Dermis microvascular lymphatic vessel endothelial cell (primary cell): ENCODE measurements at places on chromosomes 7 and 10. TPM values are rescaled to one million over a fixed set of nuclear protein-coding genes. Genes with fewer than 3 reads are reported as not detected.

DNA sequence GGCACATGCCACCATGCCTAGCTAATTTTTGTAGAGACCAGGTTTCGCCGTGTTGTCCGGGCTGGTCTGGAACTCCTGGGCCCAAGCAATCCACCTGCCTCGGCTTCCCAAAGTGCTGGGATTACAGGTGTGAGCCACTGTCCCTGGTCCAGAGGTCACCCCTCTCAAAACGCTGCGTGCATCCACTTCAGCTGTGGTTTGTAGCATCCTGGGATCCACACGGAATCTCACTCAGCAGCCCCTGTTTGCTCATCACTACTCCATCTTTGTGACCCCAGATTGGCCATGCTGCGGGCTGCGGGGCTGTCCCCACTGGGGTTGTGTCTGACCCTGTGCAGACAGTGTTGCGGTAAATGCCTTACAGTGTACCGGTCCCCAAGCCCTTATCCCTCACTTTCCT lies 3.5 kb downstream of the INPP5A start:
- no peak for DNase-seq

DNA sequence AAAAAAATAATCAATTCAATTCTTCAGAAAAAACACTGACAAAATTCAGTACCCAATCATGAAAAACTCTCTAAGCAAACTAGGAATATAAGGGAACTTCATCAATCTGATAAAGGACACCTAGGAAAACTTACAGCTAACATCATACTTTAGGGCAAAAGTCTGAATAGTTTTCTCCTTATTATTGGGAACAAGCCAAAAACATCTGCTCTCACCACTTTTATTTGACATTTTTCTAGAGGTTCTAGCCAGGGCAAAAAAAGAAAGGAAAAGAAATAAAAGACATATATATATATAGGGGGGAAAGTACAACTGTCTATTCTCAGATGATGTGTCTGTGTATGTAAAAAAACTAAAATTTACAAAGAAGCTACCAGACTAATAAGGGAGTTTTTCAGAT lies 19.0 kb downstream of the CDK6 start:
- DNase-seq, result no peak

DNA sequence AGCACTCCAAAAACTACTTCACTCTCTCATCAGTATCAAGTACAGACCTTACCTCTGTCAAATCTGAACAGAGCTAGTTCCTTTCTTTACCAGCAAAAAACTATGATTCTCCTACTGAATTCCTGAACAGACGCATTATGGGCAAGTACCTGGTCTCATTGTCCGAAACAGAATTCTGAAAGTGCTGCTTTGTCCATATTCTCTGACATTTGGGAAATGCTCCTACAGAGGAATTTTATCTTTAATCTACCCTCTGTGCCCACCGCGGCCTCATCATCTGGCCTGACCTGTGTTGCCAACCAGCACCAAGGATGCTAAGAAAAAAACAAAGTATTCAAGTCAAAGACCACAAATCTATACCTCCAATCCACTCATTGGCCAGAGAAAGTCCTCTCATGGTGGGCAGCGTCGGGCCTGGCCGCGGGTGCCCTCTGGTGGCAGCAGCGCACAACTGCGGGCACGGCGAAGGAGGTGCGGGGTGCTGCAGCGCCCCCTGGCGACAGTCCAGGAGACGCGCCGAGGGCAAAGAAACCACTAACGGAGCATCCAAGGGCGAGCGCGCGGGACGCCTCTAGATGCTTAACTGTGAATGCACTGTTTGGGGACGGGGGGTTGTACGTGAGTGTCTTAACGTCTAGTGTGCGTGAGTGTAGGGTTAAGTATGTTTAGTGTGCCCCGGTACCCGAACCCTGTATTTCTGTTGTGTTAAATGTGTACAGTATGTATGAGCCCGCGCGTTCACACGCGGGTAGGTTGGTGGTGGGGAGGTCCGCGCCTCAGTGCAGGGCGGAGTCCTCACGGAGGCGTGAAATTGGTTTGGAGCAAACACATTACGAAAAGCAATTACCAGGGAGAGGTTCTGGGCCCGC lies 5.0 kb upstream of the GBX1 start:
- peak; percentile 33 for DNase-seq

RBM48 gene
- 7.3 and 9.2 TPM in 2 replicates for total RNA-seq

VIPR2 gene
- not detected in 2 replicates for total RNA-seq

NRF1 gene
- 9.9 and 16.8 TPM in 2 replicates for total RNA-seq

GIMAP7 gene
- 64.4 and 108 TPM in 2 replicates for total RNA-seq
